ENCODE measurements at places on chromosomes 12 and 14.

DNA sequence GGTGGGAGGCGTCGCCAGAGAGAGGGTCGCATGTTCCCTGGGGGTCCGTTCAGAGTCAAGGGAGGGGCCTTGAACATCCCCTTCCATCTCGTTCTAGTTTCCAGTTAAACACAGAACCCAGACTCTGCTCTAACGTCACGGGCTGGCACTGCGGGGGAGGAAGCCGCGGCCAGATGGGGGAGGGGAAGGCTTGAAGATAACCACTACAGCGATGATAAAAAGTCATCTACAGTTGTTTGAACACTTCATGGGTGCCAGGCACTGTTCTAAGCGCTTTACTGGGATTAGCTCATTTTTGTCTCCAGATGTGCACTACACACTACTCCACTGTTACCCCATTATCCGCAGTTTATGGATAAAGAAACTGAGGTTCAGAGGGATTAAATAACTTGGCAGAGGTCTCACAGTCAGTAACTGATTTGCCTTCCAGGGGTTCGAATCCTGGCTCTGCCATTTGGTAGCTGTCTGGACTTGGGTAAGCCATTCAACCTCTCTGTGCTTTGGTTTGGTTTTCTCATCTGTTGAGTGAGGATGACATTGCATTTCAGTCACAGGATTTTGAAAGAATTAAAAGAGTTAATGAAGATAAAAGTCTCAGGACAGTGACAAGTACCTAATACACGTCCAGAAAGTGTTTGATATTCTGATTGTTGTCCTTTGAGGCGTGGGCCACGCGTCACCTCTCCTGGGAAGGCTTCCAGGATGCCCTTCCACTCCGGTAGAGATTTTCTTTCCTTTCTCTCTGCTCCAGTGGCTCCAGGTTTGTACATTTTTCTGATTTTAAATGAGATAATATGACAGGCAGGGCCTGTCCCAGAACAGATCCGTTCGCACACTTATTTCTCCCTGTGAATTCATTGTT, 798 bp upstream of the RASAL1 start:
- peak; percentile 25 for DNase-seq

- DNase-seq: no peak
Observed at GRCh38 chr12:43762596-43762995, 3.8 kb downstream of the IRAK4 start.

- no peak for DNase-seq
Observed at GRCh38 chr12:50991291-50991690, 34.9 kb downstream of the SLC11A2 start.

GRCh38 chr12:44158746-44159145, 322.9 kb downstream of the TMEM117 start:
- no peak for DNase-seq

DNA sequence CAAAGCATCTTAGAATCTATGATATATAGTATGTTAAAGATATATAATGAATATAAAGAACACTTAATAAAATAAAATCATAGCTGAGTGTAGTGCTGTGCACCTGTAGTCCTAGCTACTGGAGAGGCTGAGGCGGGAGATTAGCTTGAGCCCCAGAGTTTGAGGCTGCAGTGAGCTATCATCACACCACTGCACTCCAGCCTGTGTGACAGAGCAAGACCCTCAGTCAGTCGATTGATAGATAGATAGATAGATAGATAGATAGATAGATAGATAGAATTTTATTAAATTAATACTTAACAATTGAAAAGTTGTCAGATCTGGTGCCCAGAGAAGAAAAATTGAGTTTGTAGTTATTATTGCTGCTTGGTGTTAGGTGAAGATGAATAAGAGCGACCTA, 40.0 kb downstream of the CNOT2 start:
- no peak for DNase-seq

DNA sequence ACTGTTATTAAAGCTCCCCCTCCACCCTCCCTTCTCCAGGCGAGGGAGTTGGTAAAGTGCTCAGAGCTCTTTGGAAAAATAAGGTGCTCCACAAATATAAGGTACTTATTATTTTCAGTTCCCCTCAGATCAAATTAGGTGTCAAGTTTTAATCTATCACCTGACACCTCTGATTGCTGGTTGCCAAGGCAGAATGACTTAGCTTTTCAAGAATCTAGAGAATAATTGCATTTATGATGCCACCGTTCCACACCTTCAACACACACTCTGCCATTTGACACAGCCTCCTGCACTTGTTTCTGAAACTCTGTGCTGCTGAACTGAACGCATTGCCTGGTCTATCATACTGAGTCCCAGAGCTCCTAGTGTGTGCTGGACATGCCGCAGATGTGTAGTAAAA, 128.6 kb downstream of the CRACR2A start:
- no peak for DNase-seq

DNA sequence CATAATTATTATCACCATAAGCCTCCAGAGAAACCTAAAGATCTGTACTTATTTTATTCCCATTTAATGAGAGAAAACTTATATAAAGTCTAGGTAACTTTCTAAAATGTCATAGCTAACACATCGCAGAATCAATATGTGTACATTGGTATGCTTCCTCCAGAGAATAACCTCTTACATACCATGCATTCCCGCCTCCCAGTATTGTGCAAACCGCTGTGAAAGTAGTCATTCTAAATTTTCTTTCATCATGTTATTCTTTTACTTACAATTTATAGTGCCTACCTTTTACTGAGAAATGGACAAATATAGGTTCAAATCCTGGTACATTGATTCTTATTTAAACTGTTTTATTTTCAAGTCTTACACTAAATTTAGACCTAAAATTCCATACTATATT, 463.4 kb downstream of the LRFN5 start:
- DNase-seq: no peak

GRCh38 chr12:113385282-113385882, 18.3 kb downstream of the SDS start:
- DNase-seq: no peak

- DNase-seq: no peak
Observed at GRCh38 chr12:127726671-127727315, 540.2 kb upstream of the TMEM132C start.

DNA sequence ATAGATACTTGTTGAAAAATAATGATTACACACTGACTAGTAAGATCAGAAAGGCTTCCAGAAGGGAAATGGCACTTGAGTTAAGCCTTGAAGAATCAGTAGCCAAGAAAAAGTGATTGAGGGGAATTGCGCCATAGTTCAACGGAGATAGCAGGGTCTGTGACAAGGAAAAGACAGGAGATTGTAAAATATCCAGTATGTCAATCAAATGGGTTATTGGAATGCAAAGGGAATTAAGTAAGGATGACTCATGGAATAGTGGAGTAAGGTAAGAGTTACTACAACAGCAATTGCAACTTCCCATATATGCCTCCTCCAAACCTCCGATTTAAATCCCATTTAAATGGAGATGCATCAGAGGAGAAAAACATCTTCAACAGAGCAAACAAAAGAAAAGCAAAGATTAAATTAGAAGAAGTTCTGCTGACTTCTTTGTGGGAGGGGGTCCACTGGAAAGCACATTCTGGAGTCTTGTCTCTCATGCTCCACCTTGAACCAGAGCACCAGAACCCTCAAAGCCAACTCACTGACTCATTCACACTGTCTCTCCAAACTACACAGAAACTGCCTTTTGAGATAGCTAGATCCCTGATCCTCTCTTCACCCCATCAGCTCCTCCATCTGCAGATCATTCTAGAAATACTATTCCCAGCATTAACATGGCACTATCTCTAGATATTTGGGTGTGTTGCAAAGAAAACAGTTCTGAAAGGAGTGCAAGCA, 138.2 kb downstream of the NUAK1 start:
- no peak for DNase-seq

Data from stimulated activated CD8-positive, alpha-beta memory T cell treated with anti-CD3 and anti-CD28 coated beads, Interleukin-12 subunit alpha, Interleukin-12 subunit beta, amount 100 ng/mL, for 4 hours (primary cell).